IMR-90 (cell line): ENCODE measurements at places on chromosomes 1 and 21.
A peak's percentile ranks its signal among the peaks of the same experiment; 100 is the strongest.

DNA sequence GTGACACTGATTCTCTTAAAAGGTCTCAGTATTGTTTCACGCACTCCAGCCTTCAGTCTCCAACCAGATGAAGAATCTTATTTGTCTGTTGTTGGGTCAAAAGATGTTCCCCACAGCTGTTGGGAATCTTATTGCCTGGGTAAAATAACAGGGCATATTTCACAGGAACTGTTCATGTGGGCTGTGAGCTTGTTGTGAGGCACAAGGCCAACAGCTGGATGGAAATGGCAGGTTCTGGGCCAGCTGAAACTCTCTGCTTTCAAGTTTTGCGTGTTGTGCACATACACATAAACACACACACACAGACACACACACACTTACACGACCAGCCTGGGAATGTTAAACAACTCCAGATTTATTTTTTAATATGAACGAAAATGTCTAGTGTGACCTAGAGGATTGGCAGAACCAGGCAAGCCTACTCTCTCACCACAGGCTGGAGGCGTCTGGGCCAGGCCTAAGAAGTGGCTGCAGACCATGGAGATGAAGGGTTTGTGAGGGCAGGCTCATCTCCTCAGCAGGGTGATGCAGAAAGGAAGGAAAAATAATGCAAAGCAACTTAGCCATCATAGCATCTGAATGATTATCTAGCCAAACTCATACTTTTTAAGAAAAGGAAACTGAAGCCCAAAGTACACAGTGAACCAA is 357.0 kb downstream of the TTLL7 start:
- DNase-seq = no peak

DNA sequence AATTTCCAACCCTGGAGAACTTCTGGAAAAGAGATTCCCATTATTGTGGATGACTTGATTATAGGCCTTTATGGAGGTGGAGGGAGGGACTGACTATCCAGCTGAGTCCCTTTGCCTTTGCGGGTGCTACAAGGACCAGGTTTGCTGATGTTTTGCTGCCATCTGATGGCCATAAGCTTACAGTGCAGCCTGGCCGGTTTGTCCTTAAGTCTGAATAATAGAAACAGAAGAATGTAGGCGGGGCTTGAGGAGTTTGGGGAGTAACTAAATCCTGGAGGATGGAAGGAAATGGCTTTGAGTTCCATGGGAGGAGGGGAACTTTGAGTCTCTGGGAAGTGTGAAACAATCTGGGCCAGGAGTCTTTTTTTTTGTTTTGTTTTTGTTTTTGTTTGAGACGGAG is 55.7 kb upstream of the CD1D start:
- DNase-seq = peak; percentile 92

GRCh38 chr1:179303200-179303785 is 9.7 kb downstream of the SOAT1 start:
- DNase-seq = no peak

DNA sequence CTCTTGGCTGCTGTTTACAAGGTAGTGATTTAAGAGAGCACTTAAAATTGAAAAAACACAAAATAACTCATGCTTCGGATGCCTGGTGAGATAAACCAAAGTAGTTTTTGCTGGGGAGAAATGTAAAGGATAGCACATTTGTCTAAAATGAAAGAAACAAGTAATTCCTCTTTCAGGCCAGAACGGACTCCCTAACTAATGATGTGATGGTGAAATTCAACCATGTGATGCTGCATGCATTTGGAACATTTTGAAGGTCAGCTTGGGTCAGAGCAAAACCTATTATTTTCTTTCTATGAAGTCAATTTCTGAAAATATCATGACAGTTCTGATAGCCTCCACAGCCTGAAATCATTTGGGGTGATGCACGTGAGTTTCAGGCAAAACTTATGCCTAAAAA is 27.6 kb downstream of the NMNAT2 start:
- no peak for DNase-seq

DNA sequence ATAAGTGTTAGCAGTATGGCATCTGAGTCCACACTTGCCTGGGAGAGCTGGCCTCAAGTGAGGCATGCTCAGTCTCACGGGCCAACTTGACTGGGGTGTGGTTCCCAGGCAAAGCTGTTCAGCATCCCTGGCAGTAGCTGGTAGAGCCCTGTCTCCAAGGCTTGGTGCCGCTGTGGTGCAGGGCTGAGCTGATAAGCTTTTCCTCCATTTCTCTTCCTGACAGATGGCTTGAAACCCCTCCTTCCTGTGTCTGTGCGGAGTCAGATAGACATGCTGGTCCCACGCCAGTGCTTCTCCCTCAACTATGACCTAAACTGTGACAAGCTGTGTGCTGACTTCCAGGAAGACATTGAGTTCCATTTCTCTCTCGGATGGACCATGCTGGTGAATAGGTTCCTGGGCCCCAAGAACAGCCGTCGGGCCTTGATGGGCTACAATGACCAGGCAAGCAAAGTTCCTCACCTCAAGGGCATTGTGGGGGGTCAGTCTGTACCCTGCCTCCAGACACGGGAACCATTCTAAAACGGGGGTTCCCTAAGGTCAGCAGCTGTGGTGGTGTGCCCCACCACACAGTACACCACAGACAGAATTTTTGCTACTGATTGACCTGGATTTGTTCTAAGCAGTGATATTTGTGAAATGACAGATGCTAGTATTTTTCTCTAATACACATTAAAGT is 13.7 kb upstream of the MIIP start:
- DNase-seq = no peak

DNA sequence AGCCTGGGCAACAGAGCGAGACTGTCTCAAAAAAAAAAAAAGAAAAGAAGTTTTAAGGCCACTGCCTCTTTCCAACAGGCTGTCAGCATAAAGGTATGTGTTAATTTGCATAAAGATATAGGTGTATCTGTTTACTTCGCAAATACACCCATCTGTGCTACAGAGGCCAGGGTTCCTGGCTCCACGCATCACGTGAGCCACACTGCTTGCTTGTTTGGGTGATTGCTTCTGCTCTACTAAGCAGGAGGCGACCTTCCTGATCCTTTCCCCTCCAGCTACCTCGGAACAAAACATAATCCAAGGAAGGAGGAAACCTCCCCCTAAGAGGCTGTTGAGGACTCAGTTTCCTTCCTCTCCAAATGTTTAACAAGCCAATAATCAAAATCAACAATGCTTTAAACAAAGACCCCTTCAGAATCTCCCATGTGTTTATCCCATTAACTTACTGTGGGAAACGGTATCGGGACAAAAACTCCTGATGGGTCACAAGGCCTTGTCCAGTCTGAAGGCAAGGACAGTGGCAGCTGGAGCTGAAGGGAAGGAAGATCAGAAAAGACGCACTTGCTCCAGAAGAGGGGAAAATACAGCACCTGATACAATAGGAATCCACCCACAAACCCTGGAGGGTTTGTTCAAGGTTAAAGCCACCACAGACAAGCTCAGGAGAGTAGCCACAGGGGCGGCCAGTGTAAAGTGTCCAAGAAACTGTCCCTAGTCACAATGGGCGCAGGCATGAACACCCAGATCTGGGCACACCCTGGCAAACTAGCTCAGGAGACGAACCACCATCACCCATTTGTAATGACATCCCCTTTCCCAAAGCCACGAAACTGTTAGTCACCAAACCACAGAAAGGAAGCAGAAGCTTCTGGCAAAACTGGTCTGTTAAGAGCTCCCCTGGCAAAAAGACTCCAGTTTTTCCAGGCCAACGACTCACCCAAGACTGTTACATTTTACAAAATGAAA is 17.2 kb downstream of the CTNNBIP1 start:
- peak; percentile 88 for DNase-seq

DNA sequence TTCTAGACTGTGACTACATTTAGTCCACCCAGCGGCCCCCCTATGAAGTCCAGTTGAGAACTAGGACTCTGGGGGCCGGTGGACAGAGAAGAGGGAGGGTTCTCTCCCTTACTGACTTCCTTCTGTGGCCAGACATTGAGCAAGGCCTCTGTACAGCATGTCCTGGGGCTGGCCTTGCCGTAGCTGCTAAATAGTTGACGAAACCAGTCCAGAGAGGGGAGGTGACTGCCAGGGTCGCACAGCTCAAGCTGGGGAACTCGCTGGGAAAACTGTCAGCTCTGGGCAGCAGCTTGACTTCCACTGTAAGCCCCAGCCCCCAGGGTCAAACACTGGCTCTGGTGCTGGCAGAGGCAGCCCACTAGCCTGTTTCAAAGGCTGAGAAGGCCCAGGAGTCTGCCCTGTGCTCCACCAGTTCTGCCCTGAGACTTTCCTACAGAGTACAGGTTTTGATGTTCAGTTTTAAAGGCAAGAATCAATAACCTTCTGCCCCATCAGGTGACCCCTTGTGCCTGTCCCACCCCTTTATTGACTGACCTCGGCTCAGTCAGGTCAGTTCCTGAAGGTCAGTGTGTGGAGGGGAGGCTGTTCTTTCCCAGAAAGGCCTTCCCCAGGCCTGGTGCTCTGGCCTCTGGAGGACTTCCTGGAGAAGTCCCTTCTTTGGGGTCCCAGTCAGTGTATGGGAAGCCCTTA is 14.1 kb downstream of the PCSK9 start:
- no peak for DNase-seq

DNA sequence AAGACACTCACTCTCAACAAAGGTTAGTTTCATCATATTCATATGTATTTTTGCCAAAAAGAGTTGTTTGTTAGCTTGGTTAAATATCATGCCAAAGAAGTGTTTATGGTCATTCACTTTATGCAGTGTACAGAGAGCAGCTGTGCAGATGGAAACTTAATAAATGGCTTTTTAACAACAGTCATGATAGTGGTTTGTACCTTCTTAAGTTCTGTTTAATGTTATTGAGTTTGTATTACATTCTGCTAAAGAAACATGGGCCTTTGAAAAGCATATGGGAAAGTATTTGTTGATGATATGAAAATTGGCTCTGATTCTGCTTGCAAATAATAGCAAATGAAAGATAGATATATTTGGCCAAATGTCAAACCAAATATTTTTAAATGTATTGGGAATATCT is 607.3 kb downstream of the NCAM2 start:
- no peak for DNase-seq

DNA sequence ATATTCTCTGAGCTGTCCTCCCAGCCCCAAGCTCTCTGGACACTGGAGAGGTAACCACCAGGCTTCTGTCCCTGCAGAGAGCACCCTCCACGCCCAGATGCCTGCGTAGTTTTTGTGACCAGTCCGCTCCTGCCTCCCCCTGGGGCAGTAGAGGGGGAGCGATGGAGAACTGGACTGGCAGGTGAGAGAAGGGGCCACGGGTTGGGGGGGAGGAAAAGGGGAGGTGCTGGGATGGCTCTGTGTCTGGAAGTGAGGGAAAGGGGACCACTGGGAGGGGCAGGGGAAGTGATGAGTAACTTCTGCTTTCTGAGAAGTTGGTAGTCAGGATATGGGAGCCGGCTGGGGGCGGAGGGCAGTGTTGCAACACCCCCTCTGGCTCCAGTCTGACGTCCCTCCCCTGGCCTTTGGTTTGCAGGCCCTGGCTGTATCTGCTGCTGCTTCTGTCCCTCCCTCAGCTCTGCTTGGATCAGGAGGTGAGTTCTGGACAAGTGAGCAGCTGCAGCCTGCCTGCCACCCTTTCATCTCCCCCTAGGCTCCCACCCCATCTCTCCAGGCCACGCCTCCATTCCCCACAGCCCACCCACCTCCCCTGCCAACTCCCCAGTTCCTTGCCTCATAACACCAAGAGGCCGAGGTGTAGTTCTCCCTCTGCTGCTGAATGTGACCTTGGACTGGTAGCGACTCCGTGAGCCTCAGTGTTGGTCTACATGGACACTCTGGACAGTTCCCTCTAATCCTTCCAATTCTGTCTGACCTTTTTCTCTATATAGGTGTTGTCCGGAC is 3.1 kb downstream of the ADAMTSL4 start:
- peak; percentile 92 for DNase-seq

DNA sequence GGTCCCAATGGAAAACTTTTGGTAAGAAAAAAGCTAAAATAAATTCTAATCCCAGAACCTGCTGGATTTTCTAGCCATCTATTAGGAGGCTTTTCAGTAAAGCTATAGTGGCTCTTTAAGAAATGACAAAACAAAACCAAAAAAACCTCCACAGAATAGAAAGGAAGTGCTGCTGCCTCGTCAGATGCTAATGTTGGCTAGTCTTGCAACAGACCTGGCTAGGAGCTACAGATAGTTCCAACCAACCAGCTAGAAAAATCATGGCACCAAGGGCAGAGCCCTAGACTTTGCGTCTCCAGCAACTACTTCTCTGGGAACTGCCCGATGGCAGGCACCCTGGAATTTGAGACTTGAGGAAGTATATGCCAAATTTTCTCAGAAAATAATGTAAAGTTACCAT is 7.6 kb downstream of the CD101 start:
- DNase-seq = no peak

DNA sequence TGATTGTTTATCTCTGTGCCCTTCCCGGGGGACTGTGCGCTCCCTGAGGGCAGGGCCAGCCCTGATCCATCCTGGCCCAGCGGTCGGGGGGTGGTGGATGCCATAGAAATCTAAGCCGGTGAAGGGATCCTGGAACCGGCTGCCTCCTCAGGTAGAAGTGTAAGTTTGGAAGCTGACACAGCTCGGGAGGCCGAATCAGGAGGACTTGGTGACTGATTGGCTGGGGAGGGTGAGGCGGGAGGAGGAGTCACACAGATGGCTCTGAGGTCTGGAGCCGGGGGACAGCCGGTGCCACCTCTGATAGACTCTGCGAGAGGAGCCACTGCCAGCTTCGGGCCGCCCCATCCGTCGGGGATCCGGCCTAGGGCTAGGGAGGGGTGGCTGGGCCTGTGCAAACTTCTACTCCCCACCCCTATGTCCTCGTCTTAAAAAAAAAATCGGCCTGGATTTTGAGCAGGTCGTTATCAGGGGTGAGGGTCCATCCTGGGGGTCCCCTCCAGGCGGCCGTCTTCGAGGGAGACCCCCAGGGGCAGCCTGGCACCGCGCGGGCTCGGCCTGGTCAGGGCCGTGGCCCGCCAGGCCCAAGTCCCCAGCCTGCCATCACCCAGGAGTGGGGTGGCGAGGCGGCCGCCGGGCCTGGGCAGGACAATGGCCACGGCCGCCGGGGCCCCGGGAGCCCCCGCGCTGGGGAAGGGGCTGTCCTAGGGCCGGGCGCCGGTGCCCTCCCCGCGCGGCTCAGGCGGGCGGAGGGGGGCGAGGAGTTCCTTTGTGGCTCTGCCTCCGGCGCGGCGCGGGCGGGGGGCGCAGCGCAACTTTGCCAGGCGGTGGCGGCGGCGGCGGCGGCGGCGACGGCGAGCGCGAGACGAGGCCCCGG is 708 bp upstream of the ZNF362 start:
- peak; percentile 15 for DNase-seq

- peak; percentile 98 for DNase-seq
Observed at GRCh38 chr1:198935306-198935921, 296.6 kb downstream of the PTPRC start.

DNA sequence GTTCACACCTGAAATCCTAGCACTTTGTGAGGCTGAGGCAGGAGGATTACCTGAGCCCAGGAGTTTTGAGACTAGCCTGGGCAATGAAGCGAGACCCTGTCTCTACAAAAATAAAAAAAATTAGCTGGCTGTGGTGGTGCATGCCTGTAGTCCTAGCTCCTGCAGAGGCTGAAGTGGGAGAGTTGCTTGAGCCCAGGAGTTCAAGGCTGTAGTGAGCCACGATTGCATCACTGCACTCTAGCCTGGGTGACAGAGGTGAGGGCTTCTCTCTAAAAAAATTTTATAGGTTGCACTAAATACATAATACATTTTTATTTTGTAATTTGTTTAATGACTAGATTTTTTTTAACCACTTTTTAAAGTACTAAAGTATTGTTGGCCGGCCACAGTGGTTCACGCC is 6.1 kb downstream of the PARK7 start:
- no peak for DNase-seq

GRCh38 chr1:6912518-6912917 is 127.3 kb downstream of the CAMTA1 start:
- DNase-seq = no peak
